ENCODE measurements at places on chromosomes 4 and X.

- no peak for DNase-seq
These were observed 20.9 kb downstream of the SPIN3 start for GRCh38 chrX:56974408-56974807.

GRCh38 chr4:30182786-30183185 lies 537.4 kb upstream of the PCDH7 start:
- DNase-seq = no peak

DNA sequence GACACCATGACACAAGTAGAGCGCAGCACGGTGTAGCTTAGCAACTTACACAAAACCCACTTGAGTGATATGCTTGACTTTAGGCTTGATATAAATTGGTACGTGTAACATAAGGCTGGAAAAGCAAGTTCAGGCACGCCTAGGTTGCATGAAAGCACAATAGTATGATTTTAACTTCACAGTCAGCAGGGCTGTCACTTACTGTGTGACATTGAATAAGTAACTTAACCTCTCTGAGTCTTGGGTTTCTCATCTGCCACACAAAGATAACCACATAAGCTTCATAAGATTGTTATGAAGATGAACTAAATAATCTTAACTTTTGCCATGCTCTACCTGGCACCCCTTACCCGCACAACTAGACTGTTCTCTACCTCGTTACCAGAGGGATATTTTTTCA lies 9.5 kb downstream of the SRD5A3 start:
- DNase-seq = no peak

- no peak for DNase-seq
These were observed 537.2 kb upstream of the CPEB2 start for GRCh38 chr4:14465057-14465456.

DNA sequence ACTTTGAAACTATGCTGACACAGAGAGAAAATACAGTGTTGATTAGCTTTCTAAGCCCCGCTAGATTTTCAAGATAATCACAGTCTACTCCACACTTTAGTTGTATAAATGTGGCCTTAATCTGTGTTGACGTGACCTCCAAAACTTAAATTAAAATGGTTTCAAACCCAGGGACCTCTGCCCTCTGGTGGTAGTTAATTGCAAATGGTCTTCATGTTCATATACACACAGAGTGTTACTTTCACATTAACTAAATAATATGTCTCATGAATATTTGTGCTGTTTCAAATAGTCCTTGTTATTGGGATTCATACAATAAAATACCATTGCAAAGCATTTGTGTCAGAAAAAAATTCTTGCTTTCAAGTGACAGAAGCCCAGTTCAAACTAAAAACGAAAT lies 64.3 kb downstream of the TASL start:
- no peak for DNase-seq

DNA sequence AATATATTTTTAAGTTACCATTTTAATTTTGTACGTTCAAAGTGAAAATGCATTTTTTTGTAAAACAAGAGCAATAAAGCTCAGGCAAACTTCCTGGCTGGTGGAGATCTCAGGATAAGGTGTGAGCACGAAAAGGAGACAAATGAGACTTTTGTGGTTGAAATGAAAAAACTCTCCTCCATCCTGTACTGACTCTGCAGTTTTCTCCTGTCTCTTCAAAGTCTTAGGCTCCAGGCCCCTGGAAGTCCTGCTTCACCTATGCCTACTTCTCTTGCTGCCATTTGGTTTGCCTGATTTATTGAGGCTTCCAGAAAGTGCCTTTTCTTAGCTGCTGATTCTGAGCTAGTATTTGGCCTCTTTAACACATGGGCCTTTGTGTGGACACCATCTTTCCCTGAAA lies 77.7 kb downstream of the MAML3 start:
- DNase-seq = no peak

GRCh38 chrX:71532078-71532752 lies 689 bp upstream of the OGT start:
- no peak for DNase-seq

DNA sequence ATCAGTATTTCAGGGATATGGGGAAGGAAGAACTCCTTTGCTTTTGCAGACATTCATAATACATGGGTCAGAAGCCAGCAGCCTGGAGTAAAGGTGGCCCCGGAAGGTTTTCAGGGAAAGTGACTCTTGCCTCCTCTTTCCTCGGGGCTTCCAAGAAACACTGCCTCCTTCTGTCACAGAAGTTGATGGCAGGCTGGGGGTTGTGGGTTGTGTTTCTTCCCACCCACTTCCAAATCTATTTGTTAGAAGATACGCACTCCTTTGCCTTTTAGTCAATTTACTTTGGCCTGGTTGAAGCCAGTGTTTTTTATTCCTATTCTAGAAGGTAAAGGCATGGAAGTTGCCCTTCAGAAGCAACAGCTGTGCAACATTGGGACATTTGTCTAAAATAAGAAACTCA lies 19.7 kb downstream of the KIT start:
- DNase-seq = no peak

DNA sequence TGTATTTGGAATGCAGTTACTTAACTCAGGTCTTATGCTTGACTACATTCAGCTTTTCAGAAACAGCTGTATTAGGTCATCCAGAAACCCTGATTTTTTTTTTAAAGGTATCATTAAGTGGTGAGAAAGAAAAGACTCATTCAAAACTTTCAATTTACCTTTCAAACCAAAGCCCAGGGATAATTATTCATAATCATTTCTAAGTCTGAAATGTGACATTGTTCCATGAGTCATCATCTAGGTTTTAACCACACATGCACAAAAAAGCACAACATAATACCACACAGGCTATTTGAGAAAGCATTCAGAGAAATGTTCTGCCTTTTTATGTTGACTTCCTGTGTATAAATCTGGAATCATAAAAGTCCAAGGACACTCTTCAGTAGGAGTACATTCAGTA lies 288.2 kb downstream of the IL1RAPL2 start:
- DNase-seq = no peak
